ENCODE measurements at places on chromosomes 11 and 22. TPM values are rescaled to one million over a fixed set of nuclear protein-coding genes. Genes with fewer than 3 reads are reported as not detected.
A peak's percentile ranks its signal among the peaks of the same experiment; 100 is the strongest.

DNA sequence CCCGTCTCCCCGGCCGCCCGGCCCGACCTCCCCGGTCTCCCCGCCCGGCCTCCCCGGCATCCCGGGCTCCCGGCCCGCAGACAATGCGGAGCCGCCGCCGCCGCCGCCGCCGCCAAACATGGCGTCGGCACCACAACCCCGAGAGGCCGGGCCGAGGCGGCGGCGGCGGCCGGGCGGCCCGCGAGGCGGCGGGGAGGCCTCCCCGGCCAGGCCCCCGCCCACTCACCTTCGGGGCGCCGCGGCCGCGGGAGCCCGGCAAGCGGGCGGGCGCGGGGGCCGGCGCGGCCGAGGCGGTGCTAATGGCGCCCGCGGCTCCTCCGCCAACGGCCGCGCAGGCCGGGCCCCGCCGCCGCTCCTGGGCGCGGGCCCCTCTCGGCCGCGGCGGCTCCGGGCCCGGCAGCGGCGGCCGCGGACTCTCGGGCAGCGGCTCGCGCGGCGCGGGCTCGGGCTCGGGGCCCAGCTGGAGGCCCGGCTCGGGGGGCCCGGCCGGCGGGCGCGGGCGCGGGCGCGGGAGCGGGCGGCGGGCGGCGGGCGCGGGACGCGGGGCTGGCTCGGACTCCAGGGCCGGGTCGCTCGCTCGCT lies 311 bp downstream of the BRD1 start:
- no peak for DNase-seq
- H3K27me3 ChIP-seq = no peaks in the 10 kb centered on the region
- peaks cover 28% of the 10 kb centered on the region for H3K4me1 ChIP-seq
- peak overlapping the region; percentile 87 for H3K27ac ChIP-seq
- H3K36me3 ChIP-seq = peaks cover 32% of the 10 kb centered on the region

GRCh38 chr11:27837895-27838563 lies 137.8 kb upstream of the BDNF start:
- no peak overlapping the region for H3K4me3 ChIP-seq
- no peak for DNase-seq
- no peaks in the 10 kb centered on the region for H3K36me3 ChIP-seq
- no peaks in the 10 kb centered on the region for H3K27me3 ChIP-seq
- H3K27ac ChIP-seq = no peak overlapping the region

DNA sequence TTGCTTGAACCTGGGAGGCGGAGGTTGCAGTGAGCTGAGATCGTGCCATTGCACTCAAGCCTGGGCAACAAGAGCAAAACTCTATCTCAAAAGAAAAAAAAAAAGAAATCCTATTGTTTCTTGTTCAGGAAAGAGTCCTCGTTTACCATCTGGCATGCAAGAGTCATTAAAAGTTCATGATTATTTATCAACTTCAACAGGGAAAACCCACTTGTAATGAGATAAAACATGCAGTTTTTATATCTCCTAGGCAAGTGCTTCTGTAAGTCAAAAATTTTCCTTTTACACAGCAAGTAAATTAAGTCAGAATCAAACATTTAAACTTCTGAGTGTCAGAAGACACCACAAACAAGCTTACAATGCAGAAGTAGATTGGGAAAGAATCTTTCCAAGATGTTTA lies 94.7 kb upstream of the CLPB start:
- no peak overlapping the region for H3K27ac ChIP-seq
- H3K4me1 ChIP-seq = no peaks in the 10 kb centered on the region
- no peaks in the 10 kb centered on the region for H3K36me3 ChIP-seq
- H3K27me3 ChIP-seq = no peaks in the 10 kb centered on the region
- DNase-seq = no peak

VPREB3 gene
- not detected for total RNA-seq

- H3K4me3 ChIP-seq = no peak overlapping the region
- DNase-seq = no peak
- H3K27ac ChIP-seq = no peak overlapping the region
- H3K4me1 ChIP-seq = no peaks in the 10 kb centered on the region
- peaks cover 99% of the 10 kb centered on the region for H3K36me3 ChIP-seq
Observed at GRCh38 chr11:95778699-95779098, 10.9 kb downstream of the FAM76B start.

MED19 gene
- 10.7 TPM for total RNA-seq

- no peak overlapping the region for H3K4me3 ChIP-seq
- no peaks in the 10 kb centered on the region for H3K36me3 ChIP-seq
- no peak overlapping the region for H3K27ac ChIP-seq
- no peaks in the 10 kb centered on the region for H3K4me1 ChIP-seq
- no peaks in the 10 kb centered on the region for H3K27me3 ChIP-seq
- no peak for DNase-seq
Observed at GRCh38 chr11:126766440-126766839, 234.1 kb downstream of the KIRREL3 start.

LBHD1 gene
- 3.6 TPM for total RNA-seq

DNA sequence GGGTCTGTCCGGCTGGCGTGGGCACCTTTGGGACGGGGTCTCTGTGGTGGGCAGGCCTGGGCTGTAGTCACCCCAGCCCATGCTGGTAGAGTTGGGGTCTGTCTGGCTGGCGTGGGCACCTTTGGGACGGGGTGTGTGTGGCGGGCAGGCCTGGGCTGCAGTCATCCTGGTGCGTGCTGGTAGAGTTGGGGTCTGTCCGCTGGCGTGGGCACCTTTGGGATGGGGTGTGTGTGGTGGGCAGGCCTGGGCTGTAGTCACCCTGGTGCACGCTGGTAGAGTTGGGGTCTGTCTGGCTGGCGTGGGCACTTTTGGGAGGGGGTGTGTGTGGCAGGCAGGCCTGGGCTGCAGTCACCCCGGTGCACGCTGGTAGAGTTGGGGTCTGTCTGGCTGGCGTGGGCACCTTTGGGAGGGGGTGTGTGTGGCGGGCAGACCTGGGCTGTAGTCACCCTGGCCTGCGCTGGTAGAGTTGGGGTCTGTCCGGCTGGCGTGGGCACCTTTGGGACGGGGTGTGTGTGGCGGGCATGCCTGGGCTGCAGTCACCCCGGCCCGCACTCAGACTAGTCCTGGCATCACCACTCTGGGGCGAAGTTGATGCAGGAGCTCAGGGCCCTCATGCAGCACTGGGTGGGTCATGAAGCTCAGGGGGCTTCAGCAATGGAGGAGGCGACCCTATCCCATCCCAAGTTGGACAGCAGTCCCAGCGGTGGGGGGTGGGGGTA lies 19.3 kb downstream of the PRR33 start:
- H3K27ac ChIP-seq = peak overlapping the region; percentile 68
- H3K27me3 ChIP-seq = no peaks in the 10 kb centered on the region
- H3K4me1 ChIP-seq = peaks cover 96% of the 10 kb centered on the region
- H3K4me3 ChIP-seq = peak overlapping the region; percentile 28
- H3K36me3 ChIP-seq = no peaks in the 10 kb centered on the region

YPEL4 gene
- total RNA-seq = not detected

POLR2F gene
- total RNA-seq = 31.7 TPM

DNA sequence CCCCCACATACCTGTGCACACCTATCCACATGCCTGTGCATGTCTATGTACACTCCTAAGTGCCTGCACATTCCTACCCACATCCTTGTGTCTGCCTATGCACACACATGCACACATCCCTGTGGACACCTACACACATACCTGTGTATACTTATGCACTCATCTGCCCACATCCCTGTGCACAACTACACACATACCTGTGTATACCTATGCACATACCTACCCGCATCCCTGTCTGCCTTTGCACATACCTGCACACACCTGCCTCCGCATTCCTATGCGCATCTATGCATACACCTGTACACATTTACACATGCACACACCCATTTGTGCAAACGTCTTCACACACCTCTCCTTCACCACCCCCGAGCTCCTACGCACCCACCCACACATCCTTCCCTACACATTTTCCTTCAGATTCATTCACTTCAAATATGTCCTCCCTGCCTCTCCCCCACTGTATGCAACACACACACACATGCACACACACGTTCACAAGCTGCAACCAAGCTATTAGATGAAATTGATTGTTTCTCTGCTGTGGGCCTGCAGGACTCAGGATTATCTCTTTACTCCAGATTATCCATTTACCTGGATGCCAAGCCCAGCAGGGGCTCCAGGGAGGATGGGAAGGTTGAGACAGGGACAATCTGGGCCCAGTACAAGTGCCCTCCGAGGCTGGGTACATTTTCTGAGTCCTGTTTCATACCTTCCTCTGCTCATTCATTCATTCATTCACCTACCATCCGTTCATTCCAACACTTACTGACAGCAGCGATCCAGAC lies 53.2 kb downstream of the TSPAN18 start:
- no peak for DNase-seq
- peaks cover 25% of the 10 kb centered on the region for H3K4me1 ChIP-seq
- H3K27ac ChIP-seq = peak overlapping the region; percentile 60

DNA sequence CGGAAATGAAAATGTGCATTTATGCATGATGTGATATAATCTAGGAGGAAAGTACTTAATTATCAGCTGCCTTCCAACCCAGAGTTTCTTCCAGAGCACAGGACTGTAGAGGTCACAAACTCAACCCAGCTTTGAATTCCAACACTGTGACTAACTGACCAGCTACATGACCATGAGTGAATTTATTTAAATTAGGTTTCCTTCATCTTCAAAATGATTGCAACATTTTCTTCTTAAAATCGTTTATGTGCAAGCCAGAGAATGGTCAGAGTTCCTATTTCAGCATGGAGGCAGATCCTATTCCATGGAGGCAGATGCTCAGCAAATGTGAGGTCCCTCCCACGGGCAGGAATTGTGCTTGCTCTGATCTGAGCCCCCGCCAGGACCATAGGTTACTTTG lies 42.4 kb downstream of the OSBP start:
- no peak overlapping the region for H3K27ac ChIP-seq
- H3K27me3 ChIP-seq = no peaks in the 10 kb centered on the region
- peaks cover 16% of the 10 kb centered on the region for H3K4me1 ChIP-seq

NLRP6 gene
- not detected for total RNA-seq

DNA sequence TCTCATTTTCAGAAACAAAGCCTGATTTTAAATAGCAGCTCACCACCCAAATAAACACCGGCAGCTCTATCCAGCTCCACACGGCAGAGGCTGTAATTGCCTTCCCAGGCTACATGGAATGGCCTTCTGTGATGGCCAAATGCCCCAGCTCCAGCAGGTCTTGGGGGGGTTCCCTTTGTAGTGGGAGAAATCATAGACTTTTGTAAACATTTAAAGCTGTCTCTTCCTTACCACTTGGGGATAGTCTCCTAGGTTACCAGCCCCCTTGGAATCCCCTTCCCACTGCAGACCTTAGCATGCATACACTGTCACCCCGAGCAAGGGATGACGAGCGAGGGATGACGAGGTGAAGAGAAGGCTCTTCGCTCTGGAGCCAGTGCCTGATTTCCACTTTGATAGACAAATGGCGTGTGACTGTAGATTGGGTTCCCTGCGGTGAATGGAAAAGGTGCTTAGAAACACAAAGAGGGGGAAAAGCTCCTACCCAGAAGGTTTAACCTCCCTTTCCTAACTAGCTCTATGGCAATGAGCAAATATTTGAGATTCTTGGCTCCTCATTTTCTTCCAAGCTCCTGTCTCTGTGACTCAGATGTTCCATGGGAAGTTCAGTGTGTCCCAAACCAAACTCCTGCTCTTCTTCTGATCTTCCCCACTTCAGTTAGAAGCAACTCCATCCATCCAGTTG lies 108.0 kb upstream of the CADM1 start:
- no peak overlapping the region for H3K27ac ChIP-seq
- no peaks in the 10 kb centered on the region for H3K27me3 ChIP-seq
- no peaks in the 10 kb centered on the region for H3K36me3 ChIP-seq
- DNase-seq = no peak
- H3K4me3 ChIP-seq = no peak overlapping the region

LINC01488 gene
- total RNA-seq = not detected

DNA sequence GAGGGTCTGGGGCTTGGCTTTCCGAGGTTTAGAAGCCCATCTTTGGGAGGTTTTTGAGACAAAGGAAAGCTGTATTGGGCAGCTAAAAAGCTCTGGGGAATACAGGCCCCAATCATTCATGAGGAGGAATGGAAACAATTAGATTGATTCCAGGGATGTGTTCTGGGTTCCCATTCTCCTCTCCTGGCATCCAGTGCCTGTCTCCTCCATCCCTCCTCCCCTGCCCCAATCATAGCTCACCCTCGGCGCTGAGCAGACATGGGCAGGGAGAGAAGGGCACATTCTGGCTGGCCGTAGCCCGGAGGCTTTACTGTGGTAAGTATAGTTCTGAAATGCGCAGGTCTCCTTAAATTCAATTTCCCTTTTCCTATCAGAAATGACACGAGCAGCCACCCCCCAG lies 42.4 kb downstream of the ABTB2 start:
- H3K27me3 ChIP-seq = no peaks in the 10 kb centered on the region
- no peak for DNase-seq
- no peaks in the 10 kb centered on the region for H3K4me1 ChIP-seq
- no peak overlapping the region for H3K27ac ChIP-seq
- no peaks in the 10 kb centered on the region for H3K36me3 ChIP-seq
- H3K4me3 ChIP-seq = no peak overlapping the region

GRCh38 chr11:77026743-77027142 lies 7.5 kb upstream of the B3GNT6 start:
- no peak overlapping the region for H3K4me3 ChIP-seq
- H3K27me3 ChIP-seq = peaks cover 23% of the 10 kb centered on the region
- peak overlapping the region; percentile 67 for H3K27ac ChIP-seq
- H3K36me3 ChIP-seq = peaks cover 7% of the 10 kb centered on the region
- H3K4me1 ChIP-seq = no peaks in the 10 kb centered on the region
- no peak for DNase-seq

DNA sequence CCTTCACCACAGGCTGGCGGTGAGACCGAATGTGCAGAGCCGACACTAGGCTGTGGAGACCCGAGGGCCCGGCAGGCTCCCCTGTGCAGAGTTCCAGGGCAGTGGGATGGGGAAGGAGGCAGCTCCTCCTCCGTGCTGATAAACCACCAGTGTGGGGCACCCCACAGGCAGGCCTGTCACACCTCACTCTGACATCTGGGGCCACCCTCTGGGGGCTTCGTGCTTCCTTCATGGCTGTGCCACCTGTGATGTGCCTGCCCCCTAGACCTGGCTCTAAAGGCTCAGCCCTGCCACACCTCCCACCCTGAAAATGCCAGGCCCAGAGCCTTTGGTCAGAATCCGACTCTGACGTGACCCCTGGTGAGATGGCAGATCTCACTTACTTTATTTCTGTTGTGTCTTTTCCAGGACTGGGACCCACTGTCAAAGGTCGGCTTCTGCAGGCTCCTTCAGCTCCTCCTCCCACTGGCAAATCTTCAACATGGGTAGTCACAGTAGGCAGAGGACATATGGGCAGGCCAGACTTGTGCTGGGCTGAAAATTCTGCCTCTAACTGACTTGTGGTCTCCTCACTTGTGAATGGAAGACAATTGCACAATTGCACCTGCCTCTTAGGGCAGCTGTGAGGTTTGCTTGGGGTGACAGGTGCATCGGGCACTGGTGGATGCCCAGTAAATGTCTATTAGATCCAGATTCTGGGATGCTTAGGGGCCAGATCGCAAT lies 46.2 kb upstream of the TSKU start:
- H3K4me1 ChIP-seq = no peaks in the 10 kb centered on the region
- no peak overlapping the region for H3K27ac ChIP-seq
- no peaks in the 10 kb centered on the region for H3K36me3 ChIP-seq

GRCh38 chr11:73152861-73153483 lies 10.9 kb upstream of the FCHSD2 start:
- DNase-seq = no peak
- no peaks in the 10 kb centered on the region for H3K36me3 ChIP-seq
- no peak overlapping the region for H3K4me3 ChIP-seq
- H3K4me1 ChIP-seq = peaks cover 2% of the 10 kb centered on the region
- H3K27ac ChIP-seq = peak overlapping the region; percentile 25

All from esophagus squamous epithelium (tissue), 5 donors.